Tongue (tissue), 3 donors: ENCODE measurements at places on chromosomes 7 and 10. TPM values are rescaled to one million over a fixed set of nuclear protein-coding genes. Genes with fewer than 3 reads are reported as not detected.

The PYROXD2 gene
- total RNA-seq: 4.5 TPM

The GRID2IP gene
- total RNA-seq: 0.31 TPM

The THSD7A gene
- total RNA-seq: 10.6 TPM

The GNG11 gene
- 31.6 TPM for total RNA-seq

The TFEC gene
- 1.5 TPM for total RNA-seq

The TYSND1 gene
- total RNA-seq: 14.0 TPM

The C7orf33 gene
- total RNA-seq: not detected

The FAM241B gene
- total RNA-seq: 1.0 TPM

The DRGX gene
- not detected for total RNA-seq

The CTAGE15 gene
- total RNA-seq: 3.0 TPM

The MICALL2 gene
- total RNA-seq: 6.7 TPM

The SNX10 gene
- total RNA-seq: 3.4 TPM

The CALCR gene
- 7.0 TPM for total RNA-seq

The CH25H gene
- 0.21 TPM for total RNA-seq

The LRIT1 gene
- total RNA-seq: not detected

The MARVELD1 gene
- total RNA-seq: 24.8 TPM

The TMEM270 gene
- not detected for total RNA-seq

The NUTM2A gene
- 2.1 TPM for total RNA-seq

The HEPACAM2 gene
- 0.21 TPM for total RNA-seq

The GIMAP4 gene
- total RNA-seq: 42.2 TPM
